EL (cell line): ENCODE measurements at places on chromosomes 4 and X.

DNA sequence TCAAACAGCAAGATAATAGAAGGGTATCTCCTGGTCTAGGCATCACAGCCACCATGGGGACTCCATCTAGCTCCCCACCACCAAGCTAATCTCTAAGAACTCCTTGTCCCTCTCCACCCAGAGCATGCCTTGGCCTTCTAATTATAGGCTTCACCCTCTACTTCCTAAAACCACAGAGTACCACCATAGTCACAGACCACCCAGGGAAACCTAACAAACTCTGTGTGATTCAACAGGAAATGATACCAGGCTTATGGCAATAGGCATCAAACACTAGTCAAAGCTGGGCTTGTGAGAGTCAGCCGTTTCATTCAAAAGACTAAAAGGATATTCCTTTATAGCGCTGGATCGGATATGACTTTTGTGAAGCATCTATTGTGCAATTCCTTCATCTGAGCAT, 91.5 kb upstream of the NALF2 start:
- no peak for DNase-seq

DNA sequence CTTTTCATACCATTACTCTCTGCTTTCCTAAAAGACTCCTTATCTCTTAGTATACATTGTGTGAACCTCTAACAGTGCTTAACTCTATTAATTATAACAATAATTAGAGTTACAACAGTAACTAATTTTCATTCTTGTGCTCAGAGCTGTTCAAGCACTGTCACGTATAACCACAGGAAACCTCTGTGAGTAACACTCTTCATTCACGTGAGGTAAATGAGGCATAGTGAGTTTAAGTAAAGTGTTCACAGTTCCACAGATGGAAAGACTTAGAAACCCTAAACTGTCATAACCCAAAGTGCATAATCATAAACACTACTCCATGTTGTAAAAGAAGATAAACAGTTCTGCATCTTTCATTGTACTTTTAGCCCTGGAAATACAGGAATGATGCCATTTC, 222.4 kb downstream of the CCSER1 start:
- no peak for DNase-seq

DNA sequence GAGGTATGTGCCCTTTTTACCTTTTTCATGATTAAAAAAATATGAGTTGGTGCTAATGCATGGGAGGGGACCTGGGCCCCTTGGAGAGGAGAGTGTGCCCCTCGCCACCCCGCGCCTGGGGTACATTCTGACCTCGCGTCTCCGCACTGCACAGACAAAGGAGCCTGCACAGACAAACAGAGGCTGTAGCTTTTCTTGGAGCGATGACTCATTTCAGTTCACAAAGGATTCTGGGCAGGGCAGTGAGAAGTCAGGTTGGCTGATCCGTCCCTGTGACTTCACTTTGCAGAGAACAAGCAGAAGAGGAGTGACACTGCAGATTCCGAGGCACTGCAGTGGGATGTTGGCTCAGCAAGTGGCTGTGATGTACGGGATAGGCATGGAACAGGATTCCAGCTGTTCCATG, 82.9 kb downstream of the STOX2 start:
- peak; percentile 78 for DNase-seq

- peak; percentile 31 for DNase-seq
Observed at GRCh38 chr4:138389976-138390685, 148.0 kb upstream of the SLC7A11 start.

DNA sequence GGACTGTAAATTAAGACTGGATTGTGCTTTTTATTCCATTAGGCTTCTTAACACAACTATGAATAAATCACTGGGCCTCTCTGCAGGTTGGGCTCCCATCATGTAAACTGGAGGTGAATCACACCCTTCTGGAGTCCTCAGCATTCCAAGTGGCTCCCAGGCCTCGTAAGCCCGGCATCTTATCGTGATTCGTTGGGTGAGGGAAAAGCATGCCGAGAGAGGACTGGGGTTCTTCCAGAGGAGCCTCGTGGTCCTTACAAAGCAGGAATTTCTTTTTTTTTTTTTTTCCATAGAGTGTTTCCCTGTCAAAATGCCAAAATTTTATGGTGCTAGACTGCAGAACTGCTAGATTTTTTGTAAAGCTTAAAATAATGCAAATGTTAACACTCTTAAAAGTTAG, 20.0 kb downstream of the CLDN22 start:
- DNase-seq = peak; percentile 3

DNA sequence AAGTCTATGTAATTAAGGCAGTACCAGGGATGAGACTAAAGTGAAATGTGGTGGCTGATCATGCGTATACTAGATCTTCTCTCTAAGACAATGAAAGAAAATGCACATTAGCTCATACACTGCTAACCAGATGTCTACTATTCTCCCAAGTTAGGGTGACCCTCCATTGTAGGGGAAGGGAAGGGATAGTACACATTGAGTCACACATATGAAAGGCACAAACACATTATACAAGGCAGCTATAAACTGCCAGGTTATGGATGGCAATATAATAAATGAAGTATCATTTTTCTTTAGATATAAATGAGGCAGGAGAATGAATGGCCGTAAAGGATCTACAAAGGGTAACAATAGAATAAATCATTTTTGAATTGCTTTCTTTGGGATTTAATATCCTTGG, 4.5 kb downstream of the SHROOM3 start:
- DNase-seq = no peak

- peak; percentile 26 for DNase-seq
Observed at GRCh38 chr4:16329125-16329796, 103.0 kb upstream of the TAPT1 start.

DNA sequence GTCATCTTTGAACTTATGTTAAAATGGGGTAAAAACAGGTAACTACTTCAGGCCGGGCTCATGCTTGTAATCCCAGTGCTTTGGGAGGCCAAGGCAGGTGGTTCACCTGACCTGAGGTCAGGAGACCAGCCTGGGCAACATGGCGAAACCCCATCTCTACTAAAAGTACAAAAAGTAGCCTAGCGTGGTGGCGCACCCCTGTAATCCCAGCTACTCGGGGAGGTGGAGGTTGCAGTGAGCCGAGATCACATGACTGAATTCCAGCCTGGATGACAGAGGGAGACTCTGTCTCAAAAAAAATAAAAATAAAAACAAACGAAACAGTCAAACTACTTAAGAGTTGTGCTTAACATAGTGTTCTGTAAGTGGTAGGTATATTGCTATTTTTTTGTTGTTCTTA, 2.5 kb downstream of the DDX3X start:
- no peak for DNase-seq

- no peak for DNase-seq
Observed at GRCh38 chr4:69489856-69490255, 5.8 kb downstream of the UGT2B4 start.

GRCh38 chr4:15717086-15717485, 14.2 kb downstream of the BST1 start:
- peak; percentile 84 for DNase-seq

GRCh38 chr4:55510685-55511084, 36.0 kb downstream of the CLOCK start:
- DNase-seq = no peak

- DNase-seq = no peak
Observed at GRCh38 chr4:95572304-95572991, 23.7 kb upstream of the UNC5C start.

DNA sequence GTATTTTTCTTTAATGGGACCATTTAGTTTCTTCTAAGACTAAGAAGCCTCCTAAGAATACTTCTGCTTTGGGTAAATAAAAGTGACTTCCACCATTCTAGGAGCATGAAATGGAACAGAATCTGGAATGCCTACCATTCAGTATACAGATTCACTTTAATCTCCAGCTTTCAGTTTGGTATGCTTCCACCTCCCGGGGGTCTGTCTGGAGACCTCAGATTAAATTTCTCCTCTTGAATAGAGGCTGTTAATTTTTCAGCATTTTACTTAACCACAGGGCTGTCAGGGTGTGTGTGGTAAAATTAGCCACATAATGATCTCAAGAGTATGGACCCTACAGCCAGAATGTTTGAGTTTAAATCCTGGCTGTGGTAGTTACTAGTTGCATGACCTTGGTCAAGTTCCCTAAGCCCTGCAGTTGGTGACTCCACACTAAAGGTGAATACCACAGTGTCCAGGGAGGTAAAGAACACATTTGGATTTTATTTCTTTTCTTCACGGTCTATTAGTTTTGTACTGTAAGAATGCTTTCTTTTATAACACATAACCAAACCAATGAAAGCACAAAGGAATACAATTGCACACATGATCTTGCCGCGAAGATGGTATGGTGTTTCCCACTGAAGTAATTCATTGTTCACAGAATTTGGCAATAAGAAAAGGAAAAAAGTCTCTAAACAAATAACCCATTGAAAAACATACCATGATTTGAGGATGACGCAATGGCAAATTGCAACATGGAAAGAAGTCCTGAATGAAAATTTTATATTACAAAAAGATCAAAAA, 37.3 kb upstream of the TRIM2 start:
- DNase-seq = no peak
